ENCODE measurements at places on chromosomes 12 and 14.

- DNase-seq = peak; percentile 82
Measured at GRCh38 chr14:23009939-23010726, at the start of gene C14orf93. C14orf93 (minus strand) TSS chr14:23010143; CDS start chr14:22999023, 11,120 bp downstream.

DNA sequence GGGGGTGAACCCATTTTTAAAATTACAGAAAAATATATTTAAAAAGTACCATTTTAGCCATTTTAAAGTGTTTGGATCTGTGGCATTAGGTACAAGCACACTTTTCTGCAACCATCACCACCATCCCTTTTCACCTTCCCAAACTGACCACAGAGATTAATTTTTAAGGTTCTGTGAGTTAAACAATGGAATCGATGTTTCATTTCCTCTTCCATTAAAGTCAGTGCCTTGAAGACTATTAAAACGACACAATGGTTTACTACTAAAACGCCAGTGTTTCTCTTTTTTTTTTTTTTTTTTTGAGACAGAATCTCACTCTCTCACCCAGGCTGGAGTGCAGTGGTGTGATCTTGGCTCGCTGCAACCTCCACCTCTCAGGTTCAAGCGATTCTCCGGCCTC, 78.1 kb upstream of the GPR68 start:
- DNase-seq = no peak

- no peak for DNase-seq
Measured at GRCh38 chr12:66329941-66330340, 27.6 kb downstream of the HELB start.

DNA sequence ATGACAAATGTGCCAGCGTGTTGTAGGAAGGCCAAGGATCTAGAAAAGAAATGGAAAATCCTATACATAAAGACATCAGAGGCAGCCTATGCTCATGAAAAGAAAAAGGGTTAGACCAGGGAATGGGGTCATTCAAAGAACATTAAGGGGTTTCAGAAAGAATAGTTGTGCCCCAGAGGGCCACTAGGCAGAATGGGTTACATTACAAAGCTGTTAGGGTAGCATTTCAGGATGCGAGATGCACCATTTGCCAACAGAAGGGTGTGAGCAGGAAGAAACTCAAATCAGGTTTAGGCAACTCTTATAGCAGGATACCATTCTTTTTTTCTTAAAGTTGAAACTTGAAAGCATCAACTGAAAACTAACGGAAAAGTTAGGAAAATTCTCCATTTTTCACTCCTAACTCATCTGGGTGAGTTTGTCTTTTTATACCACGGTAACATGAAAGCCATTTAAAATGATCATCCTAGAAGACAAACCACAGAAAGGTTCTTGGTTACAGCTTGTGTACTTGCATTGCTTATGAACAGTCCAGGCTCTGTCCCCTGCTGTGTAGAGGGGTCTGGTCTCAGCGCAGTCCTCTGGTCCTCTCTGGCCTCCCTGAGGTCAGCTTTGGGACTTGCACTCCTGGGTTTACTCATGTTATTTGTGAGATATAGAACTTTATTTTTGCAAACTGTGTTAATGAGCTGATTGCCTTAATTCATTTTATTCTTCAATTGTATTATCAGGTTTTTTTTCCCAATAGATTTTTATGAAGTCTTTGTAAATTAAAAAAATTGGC, 209.1 kb downstream of the DACT1 start:
- DNase-seq = no peak

DNA sequence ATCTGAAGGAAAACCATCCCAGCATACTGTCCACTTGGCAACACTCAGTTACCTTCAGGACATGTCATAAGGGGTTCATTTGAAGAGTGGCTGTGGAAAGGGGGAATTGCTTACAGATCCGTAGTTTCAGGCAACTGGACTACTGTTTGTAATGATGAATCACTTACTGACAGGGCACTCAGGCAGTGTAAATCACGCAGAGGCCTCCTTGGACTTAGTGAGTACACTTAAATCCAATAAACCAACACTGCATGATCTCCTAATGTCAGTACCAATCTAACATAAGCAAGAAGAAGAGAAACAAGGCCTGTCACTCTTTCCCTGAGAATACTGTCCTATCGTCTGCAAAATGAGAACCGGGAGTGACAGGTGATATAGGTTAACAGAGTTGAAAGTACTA, 104.8 kb downstream of the TRAFD1 start:
- no peak for DNase-seq

- no peak for DNase-seq
Measured at GRCh38 chr12:79844693-79845092, 90.2 kb downstream of the PPP1R12A start.

GRCh38 chr12:109841356-109841755, 8.2 kb upstream of the TRPV4 start:
- no peak for DNase-seq

GRCh38 chr14:87252103-87252502, 740.9 kb downstream of the GALC start:
- DNase-seq = no peak

DNA sequence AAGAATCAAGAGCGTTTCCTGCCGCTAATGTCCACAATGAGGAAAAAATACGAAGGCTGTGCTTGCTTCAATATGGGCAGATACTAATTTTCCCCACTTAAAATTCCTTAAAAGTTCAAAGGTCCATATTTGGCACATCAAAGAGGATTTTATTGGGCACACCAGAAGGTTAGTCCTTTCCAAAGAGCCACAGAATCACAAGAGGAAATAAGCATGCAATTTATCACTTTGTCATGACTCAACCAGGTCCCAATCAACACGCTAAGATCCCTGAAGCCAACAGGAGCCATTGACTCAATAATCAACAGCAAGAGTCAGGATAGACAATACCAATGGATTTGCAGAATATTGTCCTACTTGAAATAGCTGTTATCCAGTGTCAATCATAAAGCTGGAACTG, 80.6 kb downstream of the MAP1LC3B2 start:
- DNase-seq = no peak

GRCh38 chr12:109029411-109029810, 8.5 kb upstream of the SVOP start:
- DNase-seq = no peak

- no peak for DNase-seq
Measured at GRCh38 chr12:107731366-107731765, 29.6 kb downstream of the PRDM4 start.

GRCh38 chr12:22408610-22409376, 74.3 kb upstream of the ST8SIA1 start:
- no peak for DNase-seq
